GM19239 (cell line): ENCODE measurements at places on chromosomes 6 and 20.
A peak's percentile ranks its signal among the peaks of the same experiment; 100 is the strongest.

DNA sequence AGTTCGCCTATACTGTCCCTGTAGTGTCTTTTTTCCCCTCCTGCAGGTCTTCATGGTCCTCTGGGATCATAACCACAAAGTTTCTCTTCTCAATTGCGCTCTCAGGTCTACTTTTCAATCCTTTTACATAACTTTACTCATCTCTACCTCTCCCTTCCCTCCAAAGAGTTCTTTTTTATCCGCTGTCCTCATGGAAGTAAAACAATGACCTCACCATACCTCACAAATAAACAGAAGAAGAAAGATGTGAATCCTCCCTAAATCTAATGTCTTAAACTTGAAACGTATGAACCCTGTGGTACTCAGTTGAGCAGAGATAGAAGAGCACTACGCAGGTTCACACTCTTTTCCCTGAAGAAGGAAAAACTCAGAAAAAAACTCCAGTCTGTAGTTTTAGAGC lies 12.1 kb upstream of the HLA-DQA1 start:
- DNase-seq, result no peak

GRCh38 chr6:168655462-168656152 lies 214.6 kb downstream of the SMOC2 start:
- DNase-seq, result no peak

DNA sequence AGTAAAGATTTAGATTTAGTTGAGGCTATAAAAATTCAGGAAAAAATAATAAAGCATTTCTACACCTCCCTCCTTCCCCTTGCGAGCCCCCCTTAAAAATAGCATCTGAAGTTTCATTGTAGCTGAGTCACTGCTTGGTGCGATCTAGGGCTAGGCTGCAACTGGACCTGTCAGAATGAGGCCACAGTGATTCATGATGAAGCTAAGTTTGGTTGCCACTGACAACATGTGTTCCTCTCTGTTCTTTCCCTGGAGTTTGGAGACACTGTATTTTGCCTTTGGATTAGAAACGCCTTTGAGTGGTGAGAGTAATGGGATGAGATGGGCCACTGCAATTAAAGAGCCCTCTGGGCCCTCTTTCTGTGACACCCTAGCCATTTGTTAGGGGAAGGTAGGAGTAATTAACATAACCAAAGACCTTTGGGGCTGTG lies 334.1 kb downstream of the NRN1 start:
- no peak for DNase-seq

- DNase-seq, result no peak
These were observed 5.7 kb upstream of the PYGB start for GRCh38 chr20:25242231-25242630.

GRCh38 chr6:87484491-87484890 lies 11.7 kb downstream of the SLC35A1 start:
- DNase-seq, result no peak

GRCh38 chr6:125658759-125659431 lies 90.5 kb upstream of the HEY2 start:
- no peak for DNase-seq

GRCh38 chr6:106324726-106325335 lies 729 bp downstream of the ATG5 start:
- no peak for DNase-seq

DNA sequence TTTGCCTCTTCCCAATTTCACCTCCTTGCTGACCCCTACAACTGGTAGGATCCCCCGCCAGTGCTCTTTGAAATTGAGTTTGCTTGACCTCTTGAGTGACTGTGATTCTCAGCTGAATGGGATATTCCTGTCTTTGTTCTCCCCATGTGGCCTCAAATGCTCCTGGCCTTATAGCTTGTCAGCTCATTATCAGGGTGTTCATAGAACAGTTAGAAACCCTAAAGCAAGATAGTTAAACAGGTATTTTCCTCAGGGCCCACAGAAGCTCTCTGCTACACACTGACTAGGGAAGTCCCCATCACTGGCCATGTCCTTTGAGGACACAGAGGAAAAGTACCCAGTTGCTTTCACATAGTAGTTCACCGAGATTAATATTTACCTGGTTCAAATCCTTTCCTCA lies 211.5 kb upstream of the DTNBP1 start:
- DNase-seq, result no peak

GRCh38 chr20:19967445-19967844 lies 49.7 kb upstream of the NAA20 start:
- no peak for DNase-seq

- DNase-seq, result peak; percentile 65
These were observed 185.1 kb downstream of the CLIC5 start for GRCh38 chr6:45830441-45831139.

DNA sequence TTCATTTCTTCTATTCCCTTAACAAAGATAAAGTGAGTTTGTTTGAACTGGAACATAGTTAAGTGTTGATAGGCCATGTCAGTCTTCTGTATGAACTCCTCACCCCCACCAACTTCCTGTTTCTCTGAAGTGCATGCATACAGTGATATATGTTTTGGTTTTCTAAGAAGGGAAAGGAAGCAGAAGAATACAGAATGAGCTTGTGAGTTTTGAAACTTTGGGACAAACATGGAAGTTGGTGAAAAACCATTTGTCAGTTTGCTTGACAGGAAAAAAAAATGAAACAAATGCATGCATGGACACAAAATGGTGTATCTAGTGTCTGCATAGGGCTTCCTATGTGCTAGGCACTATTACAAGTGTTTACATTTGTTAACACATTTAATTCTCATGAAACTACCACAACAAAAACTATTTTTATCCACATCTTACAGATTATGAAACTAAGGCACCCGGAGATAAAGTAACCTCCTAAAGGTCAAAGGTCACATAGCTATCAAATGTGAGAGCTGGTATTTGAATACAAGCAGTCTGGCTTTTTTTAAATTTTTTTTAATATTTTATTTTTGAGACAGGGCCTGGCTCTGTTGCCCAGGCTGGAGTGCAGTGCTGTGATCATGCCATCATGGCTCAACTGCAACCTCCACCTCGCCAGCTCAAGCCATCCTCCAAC lies 105.9 kb downstream of the ADGRB3 start:
- DNase-seq, result no peak

DNA sequence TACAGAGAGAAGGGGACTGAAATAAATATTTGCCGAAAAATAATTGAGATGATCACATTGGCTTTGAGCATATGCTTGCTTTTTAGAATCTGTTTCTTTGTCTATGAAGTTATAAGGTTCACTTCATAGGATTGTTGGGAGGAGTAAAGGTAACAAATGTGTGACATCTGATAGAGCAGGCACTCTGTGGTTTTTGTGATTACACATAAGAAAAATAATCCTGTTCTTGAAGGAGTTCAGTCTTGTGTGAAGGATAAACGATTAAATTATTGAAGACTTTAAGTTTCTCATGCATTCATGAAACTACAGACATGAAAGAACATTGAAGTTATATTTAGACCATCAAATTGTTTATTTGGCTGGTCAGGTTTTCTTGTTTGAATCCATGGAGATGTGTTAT lies 45.0 kb downstream of the QKI start:
- DNase-seq, result no peak

- no peak for DNase-seq
These were observed 94.6 kb upstream of the SUPT3H start for GRCh38 chr6:45472382-45472781.

- DNase-seq, result no peak
These were observed 31.9 kb downstream of the ZBTB2 start for GRCh38 chr6:151359486-151359885.

DNA sequence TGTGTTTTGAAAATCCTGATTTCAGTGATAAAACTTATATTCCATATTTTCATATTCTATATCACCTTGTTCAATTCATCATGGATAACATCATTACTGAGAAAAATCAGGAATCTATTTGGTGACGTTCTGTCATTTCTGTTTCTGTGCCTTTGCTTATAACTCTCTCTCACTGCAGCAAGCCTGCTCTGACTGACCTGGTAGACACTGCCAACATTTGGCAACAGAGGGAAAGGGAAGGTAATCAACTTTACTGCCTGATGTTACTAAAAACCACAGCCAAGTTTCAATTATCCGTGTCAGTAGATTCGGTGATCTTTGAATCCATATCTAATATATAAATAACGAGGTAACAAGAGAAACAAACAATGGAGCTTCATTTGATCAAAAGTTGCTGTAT lies 501.9 kb downstream of the LMBRD1 start:
- DNase-seq, result no peak

DNA sequence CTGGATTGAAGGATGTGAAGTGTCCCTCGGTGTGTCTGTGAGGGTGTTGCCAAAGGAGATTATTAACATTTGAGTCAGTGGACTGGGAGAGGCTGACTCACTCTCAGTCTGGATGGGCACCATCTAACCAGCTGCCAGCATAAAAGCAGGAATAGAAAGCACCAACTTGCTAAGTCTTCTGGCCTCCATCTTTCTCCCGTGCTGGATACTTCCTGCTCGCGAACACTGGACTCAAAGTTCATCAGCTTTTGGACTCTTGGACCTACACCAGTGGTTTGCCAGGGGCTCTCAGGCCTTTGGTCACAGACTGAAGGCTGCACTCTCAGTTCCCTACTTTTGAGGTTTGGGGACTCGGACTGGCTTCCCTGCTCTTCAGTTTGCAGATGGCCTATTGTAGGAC lies 220.3 kb upstream of the LRFN2 start:
- DNase-seq, result no peak

DNA sequence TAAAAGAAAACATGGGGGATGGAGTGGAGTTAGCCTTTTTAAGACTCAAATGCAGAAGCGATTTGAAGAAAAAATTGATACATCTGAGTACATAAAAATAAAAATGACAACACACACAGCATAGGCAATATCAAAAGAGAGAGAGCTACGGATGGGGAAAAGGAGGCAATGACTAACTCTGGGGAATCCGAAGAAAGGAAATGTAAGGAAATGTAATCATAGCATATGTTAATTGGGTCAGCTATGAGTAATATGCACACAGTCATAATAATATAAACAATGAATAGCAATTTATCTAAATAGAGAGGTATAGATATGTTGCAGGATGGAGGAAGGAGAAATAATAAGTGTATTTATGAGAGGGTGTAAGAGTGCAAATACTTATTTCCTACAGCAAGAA lies 83.4 kb downstream of the NOL4L start:
- DNase-seq, result no peak

DNA sequence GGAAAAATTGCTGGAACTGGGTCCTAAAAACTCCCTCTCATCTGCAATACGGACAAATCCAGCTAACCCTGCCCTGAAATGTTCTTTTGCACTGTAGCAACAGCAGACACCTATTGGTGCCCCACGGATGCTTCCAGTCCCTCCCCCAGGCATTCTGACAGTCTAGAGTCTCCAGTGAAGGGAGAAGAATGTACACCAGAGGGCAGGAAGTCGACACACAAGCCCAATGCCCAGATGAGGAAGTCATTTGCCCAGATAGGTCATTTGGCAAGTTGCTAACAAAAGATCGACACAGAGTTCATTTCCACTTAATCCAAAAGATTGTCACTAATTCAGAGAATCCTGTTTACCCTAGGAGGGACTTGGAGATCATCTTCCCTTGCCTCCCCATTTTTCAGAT lies 293.0 kb upstream of the PRDM1 start:
- DNase-seq, result no peak

- no peak for DNase-seq
These were observed 1.5 kb upstream of the PYGB start for GRCh38 chr20:25246182-25246999.

DNA sequence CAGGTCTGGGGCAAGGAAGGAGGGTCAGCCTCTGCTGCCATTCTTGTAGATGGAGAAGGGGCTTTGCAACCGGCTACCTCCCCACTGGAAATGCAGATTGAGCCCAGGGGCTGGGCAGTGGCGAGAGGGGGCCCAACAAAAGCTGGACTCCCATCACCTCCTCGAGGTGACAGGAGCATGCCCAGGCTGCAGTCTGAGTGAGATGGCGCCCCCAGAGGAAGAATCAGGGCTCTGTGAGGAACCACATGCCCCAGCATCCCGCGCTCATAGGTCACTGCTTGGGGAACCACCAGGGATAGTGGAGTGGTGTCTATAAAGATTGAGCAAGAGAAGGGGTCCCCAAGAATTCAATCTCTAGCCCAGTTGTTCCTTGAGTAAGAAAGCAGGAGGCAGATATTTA lies 31.6 kb upstream of the NEDD9 start:
- DNase-seq, result no peak

DNA sequence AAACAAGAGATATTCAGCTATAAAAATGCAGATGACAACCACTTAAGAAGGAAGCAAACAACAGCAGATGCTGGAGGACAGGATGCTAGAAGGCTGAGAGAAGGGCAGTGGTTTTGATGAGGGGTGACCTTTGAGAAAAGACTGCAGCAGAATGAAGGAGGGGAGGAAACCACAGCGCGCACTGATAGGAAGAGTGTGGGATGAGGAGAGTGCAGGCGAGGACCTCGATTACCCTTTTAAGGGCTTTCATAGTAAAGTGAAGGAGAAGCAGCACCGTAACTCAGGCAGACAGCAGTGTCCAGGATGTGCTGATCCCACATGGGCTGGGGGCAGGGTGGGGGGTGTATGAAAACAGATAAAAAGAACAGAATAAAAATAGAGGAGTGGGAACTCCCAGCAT lies 19.2 kb downstream of the ZBTB2 start:
- no peak for DNase-seq

DNA sequence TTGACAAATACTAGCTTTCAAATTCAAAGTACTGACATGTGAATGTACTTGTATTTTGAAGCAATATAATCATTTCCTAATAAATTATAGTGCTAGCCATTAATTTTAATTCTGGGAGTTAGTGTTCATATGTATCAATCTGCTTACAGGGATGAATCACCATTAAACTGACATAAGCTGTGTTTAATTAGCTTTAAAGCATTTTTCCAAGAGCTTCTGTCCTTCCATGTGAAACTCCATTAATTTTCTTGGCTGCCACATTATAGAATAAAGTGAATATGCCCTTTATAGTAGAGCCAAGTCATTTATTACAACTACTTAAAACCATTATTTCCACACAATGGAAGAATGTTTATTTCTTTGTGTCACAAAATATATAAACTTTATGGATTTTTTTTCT lies 150.8 kb downstream of the COL21A1 start:
- DNase-seq, result no peak

DNA sequence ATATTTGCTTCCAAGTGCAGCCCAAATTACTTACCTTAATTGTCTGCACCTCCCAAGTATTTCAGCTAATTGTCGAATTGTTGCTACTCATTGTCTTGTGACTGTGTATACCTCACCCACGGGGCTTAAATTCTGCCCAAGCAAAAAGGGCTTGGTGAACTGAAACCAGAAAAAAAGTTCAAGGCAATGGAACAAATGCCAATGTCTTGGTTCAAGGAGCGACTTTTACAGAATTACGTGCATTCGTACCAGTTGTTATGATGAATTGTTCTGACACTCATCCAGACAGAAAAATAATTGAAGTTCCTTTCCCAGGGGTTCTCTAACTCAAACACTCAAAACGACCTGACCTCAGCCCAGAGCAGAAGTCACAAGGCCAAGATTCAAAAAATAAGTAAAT lies 13.9 kb upstream of the PXDC1 start:
- DNase-seq, result no peak

- DNase-seq, result no peak
These were observed 556.5 kb downstream of the BMP2 start for GRCh38 chr20:7323957-7324356.
